ENCODE measurements at places on chromosomes 4 and X. TPM values are rescaled to one million over a fixed set of nuclear protein-coding genes. Genes with fewer than 3 reads are reported as not detected.

The ALAS2 gene
- total RNA-seq = not detected

The ZNF718 gene
- 0.54 TPM for total RNA-seq

The CDKL5 gene
- 5.2 TPM for total RNA-seq

The FOXO4 gene
- total RNA-seq = 0.87 TPM

The PNMA3 gene
- 0.13 TPM for total RNA-seq

The FAM47A gene
- not detected for total RNA-seq

The SMC1A gene
- total RNA-seq = 52.8 TPM

Data from A549 treated with RU486 at 1 μM for 4 hours (cell line).